ENCODE measurements at places on chromosomes 11 and 22.
A peak's percentile ranks its signal among the peaks of the same experiment; 100 is the strongest.

DNA sequence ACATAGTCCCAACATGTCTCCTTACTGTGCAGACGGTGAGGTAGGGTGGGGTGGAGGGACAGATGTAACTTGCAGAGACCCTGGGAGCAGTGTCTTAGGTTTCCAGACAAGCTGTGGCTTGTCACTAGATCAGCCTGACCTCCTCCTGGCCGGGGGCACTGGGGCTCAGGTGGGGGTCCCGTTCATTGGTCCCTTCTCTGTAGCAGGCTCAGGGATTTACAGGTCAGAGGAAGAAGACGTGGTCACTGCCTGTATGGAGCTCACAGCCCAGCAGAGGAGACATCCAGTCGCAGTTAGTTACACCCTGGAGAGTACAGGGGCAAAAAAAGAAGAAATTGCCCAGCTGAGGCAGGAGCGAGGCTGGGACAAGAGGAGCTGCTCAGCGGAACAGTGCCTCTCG is 22.0 kb upstream of the TUB start:
- no peak for DNase-seq

DNA sequence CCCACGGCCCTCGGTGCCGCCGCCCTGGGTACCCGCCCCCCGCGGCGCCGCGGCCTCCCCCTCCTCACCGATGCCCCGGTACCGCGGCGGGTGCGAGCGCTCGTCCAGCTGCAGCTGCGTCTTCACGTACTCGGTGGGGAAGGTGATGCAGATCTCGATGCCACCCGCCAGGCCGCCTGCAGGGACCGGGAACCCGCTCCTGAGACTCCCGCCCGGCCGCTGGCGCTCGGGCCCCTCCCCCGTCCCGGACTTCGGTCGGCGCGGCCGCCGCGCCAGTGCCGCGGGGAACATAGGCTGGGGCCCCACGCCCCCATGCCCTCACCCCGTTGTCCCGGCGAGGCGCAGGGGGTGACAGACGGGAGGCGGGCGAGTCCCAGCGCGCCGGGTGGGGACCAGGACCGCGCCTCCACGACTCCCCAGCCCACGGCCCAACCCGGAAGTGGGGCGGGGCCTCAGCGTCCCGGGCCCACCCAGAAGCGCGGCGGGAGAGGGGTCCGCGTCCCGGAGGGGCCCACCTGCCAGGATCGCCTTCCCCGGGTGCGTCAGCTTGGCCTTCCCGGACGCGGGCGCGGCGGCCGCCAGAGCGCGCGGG is 375 bp downstream of the SLC25A1 start:
- DNase-seq = no peak

- DNase-seq = no peak
Observed at GRCh38 chr11:104120493-104121137, 43.3 kb downstream of the PDGFD start.

DNA sequence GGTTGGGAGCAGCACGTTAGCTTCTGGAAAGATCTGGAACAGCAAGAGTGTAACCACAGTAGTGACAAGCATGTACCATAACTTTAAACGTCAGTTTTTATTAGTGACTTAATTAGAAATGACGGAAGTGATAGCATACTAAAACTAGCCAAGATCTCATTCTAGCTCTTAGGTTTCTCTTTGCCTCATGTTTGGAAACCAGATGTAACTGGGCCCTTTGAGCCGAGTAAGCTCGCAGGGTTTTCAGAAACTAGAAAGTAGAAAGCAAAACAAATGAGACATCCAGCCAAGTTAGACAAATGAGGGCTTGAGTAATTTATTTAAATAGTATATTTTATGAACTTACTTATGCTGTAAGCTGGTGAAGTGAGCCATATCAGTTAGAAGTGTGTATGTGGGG is 40.2 kb upstream of the SLC5A12 start:
- DNase-seq = no peak

DNA sequence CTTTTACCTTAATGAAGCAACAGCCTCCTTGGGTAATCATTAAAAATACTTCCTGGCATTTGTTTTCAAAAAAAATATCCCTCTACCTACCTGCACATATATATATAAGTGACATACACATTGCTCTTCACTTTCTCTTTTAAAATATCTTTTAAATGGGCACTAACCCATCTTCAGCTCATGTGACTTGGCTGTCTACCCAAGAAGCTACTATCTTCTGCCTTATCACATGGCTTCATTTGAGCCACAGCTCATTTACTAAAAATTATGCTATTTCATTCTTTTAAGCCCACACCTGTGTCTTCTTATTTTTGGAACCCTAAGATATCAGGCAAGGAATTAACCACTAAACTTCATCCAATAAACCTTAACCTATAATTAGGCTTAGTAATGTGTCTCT is 37.0 kb upstream of the SOX6 start:
- DNase-seq = no peak

DNA sequence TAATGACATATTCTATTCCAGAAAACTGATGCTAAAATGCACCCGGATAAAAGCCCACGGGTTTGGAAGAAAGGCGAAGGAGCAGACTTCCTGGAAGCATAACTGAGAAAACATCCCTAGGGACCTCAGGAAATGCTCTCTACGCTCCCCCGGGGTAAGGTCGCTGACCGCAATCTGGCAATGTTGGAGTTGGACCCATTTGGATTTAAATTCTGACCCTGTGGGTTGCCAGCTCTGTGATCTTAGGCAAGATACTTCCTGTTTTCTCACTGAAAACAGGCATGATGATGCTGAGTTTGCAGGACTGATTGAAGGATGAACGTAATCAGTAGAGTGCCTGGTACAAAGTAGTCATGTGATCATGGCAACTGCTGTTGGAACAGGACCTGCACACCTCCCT is 1054.0 kb downstream of the NTM start:
- no peak for DNase-seq

GRCh38 chr11:129696309-129696989 is 119.2 kb upstream of the TMEM45B start:
- no peak for DNase-seq

DNA sequence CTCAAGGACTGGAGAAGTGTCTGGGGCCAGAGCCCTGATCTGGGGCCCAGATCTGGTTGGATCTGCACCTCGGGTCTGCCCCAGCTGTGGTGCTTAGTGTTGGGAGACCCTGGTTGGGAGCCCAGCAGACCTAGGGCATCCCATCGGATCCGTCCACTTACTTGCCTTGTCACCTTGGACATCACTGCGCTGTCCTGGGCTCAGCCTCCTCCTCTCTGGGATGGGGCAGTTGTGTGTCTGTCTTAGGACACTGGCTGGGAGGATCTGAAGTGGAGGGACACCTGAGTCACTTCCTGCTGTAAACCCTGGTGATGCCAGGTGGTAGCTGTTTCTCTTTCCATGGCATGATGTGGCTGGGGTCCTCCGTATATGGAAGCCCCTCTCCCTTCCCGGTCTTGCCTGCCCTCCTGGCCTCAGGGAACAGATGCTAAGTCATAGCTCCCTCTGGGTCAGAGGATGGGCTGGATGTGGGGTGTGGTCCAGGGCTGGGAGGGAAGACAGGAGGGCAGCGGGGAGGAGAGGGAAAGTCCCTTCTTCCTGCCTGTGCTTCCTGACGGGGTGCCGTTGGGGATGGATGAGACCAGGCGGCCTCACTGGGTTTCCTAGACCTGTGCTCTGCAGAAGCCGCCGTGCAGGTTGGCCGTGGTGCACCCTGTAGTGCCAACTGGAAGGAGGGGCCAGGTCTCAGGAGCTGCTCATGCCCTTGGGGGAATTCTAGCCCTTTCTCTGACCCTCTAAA is 12.1 kb upstream of the OMP start:
- no peak for DNase-seq

- DNase-seq = no peak
Observed at GRCh38 chr22:37229805-37230672, 14.0 kb downstream of the RAC2 start.

GRCh38 chr22:48568736-48569330 is 1258.8 kb downstream of the BRD1 start:
- no peak for DNase-seq

- no peak for DNase-seq
Observed at GRCh38 chr11:65610404-65610803, 3.6 kb downstream of the MAP3K11 start.

DNA sequence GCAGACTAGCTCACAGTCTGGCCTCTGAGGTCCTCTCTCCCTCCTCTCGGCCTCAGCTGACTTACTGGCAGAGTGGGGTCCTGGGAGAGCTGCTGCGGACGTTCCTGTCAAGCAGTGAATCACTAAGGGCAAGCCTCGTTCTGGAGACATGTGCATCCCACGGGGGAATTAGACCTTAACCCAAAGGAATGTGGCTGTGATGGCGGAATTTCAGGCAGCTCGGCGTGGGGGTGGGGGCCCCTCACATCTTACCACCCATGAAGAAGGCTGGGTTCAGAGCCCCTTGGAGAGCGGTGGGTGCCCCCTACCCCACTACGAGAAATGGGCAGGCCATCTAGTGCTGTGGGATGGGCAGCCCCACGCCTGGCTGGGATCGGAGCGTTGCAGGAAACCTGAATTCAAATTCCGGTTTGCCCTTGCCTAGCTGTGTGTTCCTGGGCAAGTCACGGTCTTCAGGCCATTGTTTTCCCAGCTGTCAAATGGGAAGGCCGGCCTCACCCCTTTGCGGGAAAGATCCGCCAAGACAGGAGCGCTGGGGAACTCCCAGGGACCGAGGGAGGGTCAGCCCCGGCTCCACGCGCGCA is 554 bp downstream of the LRRC32 start:
- DNase-seq = no peak

DNA sequence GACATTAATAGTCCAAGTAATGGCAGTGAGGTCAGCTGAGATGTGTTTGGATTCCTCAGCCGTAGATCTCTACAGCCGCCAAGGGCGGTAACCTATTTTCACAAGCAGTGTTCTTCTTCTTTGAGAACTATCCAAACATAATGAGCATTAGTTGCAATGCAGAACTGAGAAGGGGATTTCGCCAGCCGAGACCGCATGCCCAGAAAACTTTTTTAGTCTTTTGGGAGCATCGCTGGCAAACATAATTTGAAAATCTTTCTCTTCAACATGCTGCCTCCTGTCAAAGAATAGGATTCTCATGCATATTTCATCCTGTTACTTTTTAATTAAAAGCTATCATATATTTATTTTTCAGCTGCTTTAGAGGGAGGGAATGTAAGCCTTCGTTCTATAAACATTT is 81.4 kb upstream of the SEZ6L start:
- DNase-seq = no peak

DNA sequence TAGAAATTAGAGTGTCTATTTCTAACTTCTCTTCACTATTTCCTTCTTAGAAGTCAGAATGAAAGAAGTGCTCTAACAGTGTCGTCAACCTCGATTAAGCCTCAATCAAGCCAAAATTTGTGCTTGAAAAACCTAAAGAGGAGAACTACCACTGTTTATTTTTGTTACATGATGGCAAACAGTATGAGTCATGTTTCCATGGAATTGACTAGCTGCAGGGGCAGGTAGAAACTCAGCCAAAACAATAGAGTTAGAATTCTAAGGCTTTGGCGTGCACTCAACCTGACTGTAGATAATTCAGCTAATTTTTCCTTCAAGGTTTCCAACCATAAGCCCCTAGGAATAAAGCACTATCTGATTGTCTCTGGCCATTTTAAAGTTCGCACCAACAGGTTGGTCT is 415.9 kb downstream of the ETS1 start:
- no peak for DNase-seq

GRCh38 chr22:36029406-36029755 is 757 bp upstream of the RBFOX2 start:
- no peak for DNase-seq

- DNase-seq = no peak
Observed at GRCh38 chr11:17700991-17701390, 18.4 kb upstream of the MYOD1 start.

- DNase-seq = no peak
Observed at GRCh38 chr11:61369372-61370348, 7.5 kb downstream of the TMEM138 start.

DNA sequence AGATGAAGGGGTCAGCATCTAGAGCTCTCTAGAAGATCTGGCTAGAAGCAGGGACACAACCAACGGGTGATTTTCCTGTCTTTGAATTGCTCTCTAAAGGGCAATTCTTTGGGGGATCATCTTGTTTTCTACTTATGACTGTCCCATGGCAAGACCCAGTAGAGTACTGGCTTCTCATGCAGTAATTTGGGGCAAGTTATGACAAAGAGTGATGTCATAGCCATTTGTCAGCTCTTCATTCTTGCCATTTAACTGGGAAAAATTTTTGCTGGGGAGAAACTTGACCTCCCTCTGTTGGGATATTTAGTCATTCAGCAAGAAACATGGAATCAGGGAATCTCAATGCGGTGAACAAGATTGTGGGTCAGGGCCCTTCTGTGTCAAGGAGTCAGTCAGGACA is 80.4 kb downstream of the SLC1A2 start:
- DNase-seq = no peak

DNA sequence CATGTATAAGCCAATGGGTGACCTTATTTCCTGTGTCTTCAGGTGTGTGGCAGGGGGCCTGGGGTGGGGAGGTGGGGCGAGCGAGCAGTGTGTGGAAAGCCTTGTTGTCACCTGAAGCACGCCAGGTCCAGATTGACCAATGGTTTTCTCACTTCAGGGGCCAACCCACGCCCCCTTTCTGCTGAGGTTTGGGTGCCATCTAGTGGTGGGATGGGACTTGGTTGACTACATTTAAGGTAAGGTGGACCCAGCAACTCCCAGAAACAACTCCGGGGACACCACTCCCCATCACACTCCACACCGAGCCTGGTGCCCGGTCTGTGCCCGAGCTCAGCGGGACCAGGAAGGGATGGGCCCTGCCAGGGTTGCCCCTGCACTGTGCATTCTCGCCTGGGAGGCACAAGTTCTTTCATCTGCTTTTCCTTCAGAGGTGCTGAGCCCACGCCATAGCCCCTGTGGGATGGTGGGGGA is 40.0 kb downstream of the TPCN2 start:
- DNase-seq = peak; percentile 57

DNA sequence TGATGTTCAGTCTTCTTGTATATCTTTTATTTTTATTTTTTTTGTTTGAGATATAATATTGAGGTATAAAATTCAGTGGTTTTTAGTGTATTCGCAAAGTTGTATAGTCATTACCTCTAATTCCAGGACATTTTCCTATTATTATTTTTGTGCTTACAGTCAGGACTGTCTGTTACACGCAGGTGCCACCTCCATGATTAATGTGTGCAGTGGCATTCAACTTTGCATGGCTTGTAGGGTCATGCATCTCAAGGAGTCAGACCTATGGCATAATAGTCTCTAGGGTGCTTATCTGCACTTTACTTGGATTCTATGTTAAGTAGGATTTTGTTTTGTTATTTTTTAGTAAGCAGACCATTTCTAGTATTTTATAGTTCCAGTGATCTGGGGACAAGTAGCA is 1.0 kb downstream of the CTR9 start:
- DNase-seq = no peak

Data from SHP77 treated with DMSO at 0.1 percent for 48 hours (cell line).